ENCODE measurements at places on chromosomes 1 and 21.
A peak's percentile ranks its signal among the peaks of the same experiment; 100 is the strongest.

DNA sequence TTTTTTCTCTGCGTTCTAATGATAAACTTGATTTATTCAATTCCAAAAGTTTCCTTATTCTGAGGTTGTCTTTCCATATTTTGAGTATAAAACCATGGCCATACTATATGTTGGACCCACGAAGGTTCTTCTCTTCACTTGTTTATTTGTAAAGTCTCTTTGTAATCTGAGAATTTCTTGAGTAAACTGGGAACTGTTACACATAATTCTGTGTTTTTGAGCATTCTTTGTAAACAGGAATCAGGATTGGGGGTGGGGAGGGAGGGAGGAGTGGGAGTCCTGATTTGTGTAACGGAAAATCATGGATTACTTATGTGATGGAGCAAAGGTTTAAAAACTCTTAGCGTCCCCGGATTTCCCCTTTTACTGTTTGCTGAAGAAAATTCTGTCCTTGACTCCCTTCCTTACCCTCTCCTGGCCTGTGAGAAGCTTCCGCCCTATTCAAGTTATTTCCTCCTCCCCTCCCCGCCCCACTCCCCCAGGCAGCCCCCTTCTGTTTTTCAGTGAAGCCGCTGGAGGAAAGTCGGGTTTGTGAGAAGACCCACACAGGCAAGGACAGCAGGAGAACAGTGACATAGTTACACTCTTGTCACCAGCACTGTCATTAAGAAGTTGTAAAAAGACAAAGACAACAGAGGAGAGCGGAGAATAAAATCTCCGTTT is 6.4 kb upstream of the NBPF11 start:
- peaks cover 10% of the 10 kb centered on the region for H3K4me1 ChIP-seq
- H3K4me3 ChIP-seq, result no peak overlapping the region
- no peaks in the 10 kb centered on the region for H3K27me3 ChIP-seq

DNA sequence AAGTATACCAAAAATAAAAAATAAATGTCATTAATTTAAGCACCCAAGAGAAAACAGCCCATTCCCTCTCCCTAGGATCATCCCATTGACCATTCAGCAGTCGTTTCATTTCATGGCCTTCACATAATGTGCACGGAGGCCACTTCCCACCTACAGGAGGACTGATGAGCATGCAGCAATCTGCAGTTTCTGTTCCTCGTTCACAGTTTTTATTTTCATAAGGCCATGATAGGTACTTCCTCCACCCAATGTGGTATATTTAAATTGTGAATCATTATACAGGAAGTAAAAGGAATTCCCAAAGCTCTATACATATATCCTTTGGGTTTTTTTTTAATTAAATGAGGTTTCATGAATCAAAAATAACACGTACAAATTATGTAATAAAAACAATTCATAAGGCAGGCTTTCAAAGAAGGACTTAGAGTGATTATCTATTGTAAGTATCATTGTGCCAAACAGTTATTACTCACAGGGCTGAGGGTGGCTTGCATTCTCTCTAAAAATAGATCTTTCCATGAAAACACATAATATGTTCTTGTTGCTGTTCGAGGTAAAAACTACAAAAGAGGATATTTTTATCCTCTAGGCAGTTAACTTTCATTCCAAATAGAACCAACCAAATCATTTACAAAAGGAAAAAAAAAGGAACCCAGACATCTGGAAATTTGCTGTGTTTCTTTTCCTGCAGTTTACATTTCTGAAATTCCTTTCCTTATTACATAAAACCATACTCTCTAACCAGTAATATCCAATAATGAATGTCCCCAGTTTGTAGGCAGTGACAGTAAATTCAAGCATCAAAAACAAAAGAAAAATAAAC is 27.5 kb upstream of the SLC44A3 start:
- no peaks in the 10 kb centered on the region for H3K36me3 ChIP-seq
- H3K4me3 ChIP-seq, result no peak overlapping the region
- H3K4me1 ChIP-seq, result peaks cover 28% of the 10 kb centered on the region
- no peaks in the 10 kb centered on the region for H3K27me3 ChIP-seq
- DNase-seq, result no peak

- no peaks in the 10 kb centered on the region for H3K36me3 ChIP-seq
- peaks cover 7% of the 10 kb centered on the region for H3K27me3 ChIP-seq
- peak; percentile 79 for DNase-seq
- no peak overlapping the region for H3K27ac ChIP-seq
- H3K4me1 ChIP-seq, result no peaks in the 10 kb centered on the region
Measured at GRCh38 chr1:26145041-26145959, 13.6 kb upstream of the FAM110D start.

DNA sequence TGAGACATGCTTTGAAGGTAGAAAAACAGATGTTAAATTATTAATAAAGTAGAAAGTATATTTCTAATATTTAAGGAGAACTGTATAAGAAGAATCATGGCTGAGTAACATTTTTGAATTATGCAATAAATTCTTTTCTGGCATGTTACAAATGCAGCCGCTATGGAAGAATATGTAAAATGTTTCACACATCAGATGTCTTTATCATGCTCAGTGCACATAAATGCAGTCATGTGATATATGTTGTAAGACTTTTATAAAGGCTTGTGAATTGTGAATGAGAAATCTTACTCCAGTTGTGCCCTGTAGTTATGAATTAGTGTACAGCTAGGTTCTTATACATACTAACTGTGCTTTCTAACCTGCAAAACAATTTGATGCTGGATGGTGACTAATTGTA is 53.5 kb downstream of the LRRC8B start:
- H3K27me3 ChIP-seq, result no peaks in the 10 kb centered on the region
- no peak overlapping the region for H3K4me3 ChIP-seq
- DNase-seq, result no peak
- peaks cover 18% of the 10 kb centered on the region for H3K36me3 ChIP-seq
- no peak overlapping the region for H3K27ac ChIP-seq
